ENCODE measurements at places on chromosomes 16 and 17.

- no peak for DNase-seq
Observed at GRCh38 chr16:71853413-71853812, 7.6 kb downstream of the ATXN1L start.

DNA sequence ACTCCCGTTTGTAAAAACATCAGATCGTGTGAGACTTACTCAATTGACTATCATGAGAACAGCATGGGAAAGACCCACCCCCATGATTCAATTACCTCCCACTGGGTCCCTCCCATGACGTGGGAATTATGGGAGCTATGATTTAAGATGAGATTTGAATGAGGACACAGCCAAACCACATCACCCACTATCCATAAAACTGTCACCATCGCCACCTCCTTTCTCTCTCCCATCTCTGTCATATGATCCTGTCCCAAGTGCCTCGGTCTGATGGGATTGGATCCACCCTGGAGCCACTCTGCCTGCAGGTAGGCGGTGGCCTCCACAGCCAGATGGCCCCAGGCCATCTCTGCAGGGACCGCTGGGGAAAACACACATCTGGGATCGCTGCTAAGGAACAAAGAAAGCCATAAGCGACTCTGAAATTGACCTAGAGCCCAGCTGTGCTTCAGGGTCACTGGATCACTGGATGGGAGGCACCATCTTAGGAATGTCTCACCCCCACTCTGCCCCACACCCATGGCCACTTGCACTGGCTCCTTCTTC is 61.2 kb downstream of the TMEM186 start:
- DNase-seq, result no peak

GRCh38 chr17:50317121-50317520 is 28.8 kb upstream of the XYLT2 start:
- no peak for DNase-seq

GRCh38 chr16:89041571-89042481 is 51.8 kb upstream of the ACSF3 start:
- DNase-seq, result no peak

DNA sequence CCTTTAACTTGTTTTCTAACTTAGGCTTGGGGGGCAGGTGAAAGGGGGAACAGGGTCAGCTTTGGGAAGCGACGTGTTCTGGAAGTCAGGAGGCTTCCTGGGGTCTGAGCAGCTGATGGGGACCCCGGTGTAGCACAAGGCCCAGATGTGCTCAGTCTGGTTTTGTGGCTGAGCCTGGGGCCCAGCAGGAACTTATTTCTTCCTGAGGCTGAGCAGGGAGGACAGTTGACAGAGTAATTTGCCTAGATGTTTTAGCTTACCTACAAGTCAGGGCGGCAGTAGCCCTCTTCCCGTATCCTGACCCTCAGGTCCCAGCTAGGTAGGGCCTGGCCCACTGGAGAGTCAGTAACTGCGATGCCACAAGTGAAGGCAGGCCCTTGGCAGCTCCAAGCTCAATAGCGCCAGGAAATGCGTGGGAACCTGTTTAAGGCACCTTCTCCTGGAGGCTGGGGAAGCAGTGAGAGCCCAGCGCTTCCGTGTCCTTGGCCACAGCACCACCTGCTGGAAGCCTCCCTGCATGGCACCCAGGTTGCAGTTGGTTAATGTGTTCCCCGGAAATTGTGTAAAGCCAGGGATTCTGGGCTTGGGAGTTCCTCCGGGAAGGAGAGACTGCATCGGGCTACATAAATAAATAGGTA is 5.2 kb downstream of the CCR7 start:
- DNase-seq, result peak; percentile 100

DNA sequence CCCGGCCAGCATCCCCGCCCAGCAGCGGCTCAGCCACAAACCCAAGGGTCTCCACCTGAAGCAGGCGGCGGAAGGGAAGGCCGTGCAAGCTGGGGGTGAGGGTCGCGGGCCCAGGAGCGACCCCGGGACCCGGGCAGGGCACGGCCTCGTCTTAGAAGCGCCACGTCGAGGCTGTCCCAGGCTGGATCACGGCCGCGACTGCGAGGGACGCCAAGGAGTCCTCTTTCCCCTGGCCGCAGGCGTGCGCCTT is 538 bp upstream of the CCNF start:
- no peak for DNase-seq

DNA sequence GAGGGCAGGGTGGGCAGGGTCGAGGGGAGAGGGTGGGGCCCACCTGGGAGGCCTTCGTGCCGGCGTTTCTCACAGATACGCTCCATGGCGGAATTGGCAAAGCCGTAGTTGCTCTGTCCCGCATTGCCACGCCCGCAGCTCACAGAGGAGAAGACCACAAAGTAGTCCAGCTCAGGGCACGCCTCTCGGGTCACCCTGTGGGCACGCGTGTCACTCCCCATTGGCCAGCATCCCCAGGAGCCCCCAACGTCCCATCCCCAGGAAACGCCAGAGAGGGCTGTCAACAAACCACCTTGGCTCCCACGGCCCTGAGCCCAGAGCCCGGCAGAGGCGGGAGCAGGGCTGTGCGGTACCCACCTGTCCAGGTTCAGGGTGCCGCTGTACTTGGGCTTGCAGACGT is 16.1 kb downstream of the FASN start:
- no peak for DNase-seq

DNA sequence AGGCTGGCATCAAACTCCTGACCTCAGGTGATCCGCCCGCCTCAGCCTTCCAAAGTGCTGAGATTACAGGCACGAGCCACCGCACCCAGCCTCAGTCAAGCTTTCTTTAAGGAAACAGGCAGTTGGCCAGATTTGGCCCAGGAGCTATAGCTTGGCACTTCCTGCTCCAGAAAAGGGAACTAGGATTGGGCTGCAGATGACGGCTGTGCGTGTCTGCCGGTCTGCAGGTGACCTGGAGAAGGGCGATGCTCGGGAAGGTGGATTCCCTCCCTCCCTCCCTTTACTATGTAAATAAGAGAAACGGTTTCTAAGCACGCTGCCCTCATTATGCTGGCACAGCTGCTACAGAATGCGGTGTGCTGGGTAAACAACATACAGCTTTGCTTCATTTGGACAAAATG is 215.9 kb downstream of the RPTOR start:
- DNase-seq, result peak; percentile 54

- DNase-seq, result no peak
Observed at GRCh38 chr17:50710025-50710424, 2.3 kb upstream of the ANKRD40 start.

DNA sequence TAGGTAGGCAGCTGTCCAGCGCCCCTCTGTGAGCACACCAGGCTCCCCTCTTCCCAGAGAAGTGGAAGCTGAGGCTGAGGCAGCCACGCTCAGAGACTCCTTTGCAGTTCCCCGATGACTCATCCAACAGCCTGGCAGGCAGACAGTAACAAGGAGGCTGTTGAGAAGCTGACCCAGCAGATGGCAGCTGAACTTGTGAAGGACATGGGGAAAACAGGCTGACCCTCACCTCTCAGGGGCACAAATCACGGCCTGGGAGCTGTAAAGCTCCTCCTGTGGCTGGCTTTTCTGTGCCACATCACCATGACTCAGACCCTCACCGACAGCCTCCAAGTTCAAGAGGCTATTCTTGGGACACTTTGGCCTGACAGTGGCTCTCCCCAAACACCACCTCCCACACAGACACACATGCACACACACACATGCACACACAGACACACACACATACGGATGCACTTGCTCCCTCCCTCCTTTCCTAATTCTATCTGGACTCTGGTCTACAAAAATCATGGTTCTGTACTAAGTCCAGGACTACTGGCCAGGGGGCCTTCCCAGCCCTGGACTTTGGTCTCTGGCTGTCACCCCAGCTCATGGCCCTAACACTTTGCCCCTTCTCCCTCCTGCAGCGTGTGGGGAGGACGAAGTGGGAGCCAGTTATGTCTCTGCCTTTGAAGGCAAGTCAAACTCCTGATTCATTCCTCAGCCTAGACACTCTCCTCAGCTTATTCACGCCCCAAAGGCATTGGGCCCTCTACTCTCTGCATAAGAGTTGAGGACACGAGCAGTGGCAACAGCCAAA is 23.2 kb downstream of the MAP3K14 start:
- DNase-seq, result peak; percentile 81

- DNase-seq, result peak; percentile 79
Observed at GRCh38 chr16:81696961-81697615, 82.0 kb upstream of the PLCG2 start.

GRCh38 chr16:23317751-23318150 is 15.6 kb downstream of the SCNN1B start:
- DNase-seq, result no peak

DNA sequence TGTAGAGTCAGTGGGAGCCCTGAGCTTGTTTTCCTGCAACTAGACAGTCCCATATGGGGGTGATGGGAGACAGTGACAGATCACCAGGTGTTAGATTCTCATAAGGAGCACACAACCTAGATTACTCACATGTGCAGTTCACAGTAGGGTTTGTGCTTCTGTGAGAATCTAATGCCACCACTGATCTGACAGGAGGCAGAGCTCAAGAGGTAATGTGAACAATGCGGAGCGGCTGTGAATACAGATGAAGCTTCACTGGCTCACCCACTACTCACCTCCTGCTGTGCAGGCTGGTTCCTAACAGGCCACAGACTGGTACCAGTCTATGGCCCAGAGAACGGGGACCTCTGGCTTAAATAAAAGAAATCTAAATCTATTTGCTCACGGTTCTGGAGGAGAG is 10.2 kb upstream of the HSD17B2 start:
- no peak for DNase-seq

DNA sequence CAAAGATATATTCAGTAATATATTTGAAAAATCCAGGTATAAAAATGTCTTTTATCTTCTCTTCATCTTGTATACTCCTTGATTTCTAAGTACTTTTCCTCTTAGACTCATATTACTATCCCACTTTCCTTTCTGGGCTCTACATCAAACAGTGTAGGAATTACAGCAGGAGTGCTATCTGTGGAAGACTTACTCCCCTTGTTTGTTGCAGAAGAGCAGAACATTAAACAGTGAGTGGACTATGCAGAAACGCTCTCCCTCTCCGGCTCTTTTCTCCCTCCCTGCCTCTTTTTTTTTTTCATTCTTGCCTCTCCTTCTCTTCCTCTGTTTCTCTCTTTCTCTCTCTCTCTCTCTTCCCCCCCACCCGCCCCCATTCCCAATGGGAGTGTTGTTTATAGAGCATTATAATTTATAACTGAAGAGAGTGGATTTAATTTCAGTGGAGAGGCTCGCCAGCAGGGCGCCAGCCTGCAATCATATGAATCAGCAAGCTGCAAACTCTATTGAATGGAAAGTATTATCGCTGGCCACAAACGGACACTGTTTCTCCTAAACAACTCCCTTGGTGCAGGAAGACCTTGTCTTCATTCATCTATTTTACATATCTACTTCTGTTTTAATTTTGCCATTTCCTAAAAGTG is 242.3 kb upstream of the TBX2 start:
- no peak for DNase-seq

DNA sequence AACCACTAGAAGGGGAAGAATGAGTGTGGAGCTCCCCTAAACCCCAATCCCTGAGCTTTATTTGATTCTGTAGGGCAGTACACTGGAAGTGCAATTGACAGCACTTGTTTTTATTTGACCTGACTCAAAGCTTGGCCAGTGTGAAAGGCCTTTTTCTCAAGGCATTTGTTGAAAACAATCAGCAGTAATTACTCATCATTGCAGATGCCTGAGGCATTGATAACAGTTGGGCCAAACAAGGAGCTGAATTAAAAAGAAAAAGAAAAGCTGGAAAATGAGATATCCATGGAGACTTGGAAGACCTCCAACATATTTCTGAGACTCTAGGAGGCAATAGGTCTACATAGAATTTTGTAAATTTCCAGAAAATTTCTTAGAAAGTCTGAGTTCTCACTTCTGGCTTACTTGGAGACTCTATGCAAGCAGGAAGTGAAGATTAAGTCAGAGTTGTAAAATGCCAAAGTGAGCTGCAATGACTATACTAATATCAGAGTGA is 200.8 kb upstream of the KCNJ16 start:
- DNase-seq, result no peak

GRCh38 chr16:12620150-12620549 is 183.5 kb downstream of the CPPED1 start:
- DNase-seq, result no peak

DNA sequence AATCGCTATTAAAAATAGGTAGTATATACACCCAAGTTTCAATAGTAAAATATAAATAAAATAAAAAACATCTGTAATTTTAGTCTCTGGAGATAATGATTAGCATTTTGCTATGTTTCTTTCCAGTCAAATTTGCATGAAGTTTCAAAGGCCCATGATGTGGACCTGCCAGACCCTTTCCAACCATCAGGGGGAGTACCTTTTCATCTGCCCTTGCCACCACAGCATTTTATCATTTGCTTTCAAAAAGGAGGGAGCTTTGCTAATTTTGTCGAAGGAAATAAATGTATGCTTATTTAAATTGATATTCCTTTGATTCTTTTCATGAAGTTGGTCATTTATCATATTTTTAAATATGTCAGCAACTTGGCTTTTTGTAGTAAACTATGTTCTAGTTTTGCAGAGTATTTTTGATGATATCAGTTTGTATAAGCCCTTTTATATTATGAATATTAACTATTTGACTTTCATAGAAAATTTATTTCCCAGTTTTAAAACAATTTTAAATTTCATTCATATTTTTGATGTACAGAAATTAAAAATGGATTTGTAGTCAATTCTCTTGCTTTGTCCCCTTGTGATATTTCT is 115.2 kb upstream of the NETO2 start:
- peak; percentile 35 for DNase-seq

DNA sequence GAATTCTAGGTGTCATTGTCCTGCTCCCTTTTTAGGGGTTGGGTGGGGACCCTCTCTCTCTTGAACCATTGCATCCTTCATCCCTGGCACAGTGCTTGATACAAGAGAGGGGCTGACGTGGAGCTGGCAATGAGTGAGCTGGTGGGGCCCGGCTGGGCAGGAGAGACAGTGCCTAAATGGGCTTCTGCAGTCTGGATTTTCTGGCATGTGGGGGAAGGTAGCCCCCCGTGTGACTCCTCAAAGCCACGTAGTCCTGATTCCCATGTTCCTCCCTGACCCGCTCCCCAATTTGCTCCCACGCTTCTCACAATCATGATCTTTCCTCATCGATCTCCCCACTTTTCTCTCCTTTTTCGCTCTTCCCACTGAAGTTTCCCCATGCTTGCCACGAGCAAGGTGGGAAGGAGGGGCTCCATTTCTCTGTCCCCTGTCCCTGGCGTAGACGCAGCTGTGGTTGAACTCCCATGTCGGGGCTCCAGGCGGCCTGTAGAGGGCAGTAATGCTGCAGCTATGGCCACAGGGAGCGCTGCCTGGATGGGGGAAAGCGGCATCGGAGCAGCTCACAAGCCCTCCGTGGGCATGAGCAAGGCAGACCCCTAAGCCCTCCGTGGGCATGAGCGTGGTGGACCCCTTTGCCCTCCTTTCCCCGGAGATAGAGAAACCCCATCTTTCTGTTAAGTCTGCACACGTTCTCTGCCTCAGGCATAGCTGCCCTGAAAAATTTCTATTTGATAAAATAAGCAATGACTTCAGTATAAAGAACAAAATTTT is 47.5 kb downstream of the HAPSTR1 start:
- DNase-seq, result peak; percentile 87

DNA sequence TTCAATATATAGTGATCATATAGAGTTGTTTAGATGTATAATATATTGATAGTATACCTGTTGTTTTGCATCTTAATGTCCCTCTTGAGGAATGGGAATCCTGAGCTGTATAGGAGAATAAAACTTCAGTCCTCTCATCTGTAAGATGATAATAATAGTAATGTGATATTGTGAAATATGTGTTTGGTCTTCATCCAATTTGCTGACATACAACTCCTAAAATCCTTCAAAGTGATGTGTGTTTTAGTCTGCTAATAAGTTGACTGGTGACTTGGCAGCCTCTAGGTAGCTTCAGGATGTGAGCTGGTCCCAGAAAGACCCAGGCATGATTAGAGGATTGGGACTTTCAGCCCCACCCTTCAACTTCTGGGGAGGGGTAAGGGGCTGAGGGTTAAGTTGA is 22.8 kb upstream of the NFAT5 start:
- DNase-seq, result no peak

- no peak for DNase-seq
Observed at GRCh38 chr16:13186813-13187212, 285.4 kb downstream of the SHISA9 start.

Data from Calu3 (cell line).